ENCODE measurements at places on chromosomes 6 and 20.

DNA sequence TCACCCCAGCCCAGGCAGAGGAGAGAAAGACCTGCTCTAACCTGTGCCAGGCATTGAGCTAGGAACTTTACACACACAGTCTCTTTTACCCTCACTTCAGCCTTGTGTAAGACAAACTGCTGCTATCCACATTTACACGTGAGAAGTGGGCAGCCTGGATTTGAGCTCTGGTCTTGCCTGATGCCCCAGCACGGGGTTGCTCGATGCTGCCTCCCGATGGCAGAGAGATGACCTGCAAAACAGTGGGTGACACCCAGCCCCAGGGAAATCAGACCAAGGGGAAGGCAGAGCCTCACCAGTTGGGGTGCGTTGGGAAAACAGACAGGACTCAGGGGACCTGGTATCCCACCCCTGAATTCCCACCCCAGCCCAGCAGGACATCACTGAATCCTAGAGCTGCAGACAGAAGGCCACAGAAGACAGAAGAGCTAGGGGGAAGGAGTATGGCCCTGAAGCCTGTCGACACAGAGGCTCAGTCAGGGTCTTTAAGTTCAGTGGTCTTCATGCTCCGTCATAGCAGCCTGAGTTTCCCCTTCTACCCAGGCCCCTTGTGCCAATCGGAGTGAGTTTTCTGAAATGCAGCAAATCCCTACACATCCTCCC is 990 bp downstream of the BPI start:
- DNase-seq: no peak

DNA sequence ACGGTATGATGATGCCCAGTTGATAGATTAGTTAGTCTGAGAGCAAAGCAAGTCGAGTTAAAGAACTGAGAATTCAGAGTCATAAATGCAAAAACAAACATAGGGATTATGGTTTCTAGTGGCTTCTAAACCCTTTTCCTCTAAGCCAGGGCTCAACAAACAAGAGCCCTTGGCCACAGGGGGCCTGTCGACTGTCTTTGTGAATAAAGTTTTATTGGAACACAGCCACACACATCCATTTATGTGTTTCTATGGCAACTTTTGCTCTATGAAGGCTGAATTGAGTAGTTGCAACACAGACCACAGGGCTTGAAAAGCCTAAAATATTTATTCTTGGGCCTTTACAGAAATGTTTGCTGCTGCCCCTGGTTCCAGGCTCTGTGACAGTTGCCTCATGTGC is 76.2 kb downstream of the SLC24A3 start:
- no peak for DNase-seq

DNA sequence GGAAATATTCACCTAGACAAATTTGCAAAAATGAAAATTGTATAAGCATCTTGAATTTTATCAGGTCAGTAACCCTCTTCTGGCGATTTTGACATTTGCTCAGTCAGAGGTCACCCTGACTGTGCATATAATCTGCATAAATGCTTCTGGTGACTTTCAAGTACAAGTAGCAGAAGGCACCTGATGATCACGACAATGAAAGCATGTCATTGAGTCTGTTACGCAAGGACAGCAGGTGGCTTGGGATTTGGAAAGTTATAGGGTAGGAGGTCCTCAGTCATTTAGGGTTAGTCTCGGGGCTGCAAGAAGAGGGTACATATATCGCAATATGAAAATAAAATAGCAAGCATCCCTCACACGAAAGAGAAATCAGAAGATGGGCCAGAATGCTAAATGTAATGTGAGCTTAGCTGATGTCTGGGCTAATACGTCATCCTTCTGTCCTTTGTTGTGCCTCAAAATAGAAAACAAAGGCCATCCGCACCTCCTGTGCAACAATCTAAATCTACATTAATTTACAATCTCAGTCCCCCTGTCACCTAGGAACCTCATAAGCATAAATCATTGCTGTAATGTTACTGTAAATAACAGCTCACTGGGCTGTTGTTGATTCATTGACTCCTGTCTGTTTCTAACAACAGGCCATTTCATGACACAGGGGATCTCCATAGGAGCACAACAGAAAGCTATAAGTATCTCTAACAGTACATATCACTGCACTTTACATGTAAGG is 155.2 kb upstream of the RSPO3 start:
- no peak for DNase-seq

DNA sequence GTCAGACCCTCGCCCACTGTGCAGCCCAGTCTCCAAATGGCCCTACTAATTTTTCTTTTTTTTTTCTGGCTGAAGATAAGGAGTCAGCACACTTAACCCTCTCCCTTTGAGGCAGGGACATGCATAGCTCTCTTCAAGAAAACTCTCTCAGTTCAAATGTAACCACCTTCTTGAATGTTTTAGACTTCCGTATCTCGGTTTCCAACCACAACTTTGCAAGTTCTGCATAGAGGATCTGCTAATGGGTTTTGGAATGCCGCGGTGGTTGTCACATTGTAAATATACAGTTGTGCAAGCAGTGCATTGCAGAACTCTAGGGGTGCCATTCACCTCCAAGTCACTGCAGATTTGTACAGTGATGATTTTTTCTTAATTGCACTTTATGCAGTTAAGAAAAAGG is 59.4 kb upstream of the SLC35B3 start:
- DNase-seq: no peak

DNA sequence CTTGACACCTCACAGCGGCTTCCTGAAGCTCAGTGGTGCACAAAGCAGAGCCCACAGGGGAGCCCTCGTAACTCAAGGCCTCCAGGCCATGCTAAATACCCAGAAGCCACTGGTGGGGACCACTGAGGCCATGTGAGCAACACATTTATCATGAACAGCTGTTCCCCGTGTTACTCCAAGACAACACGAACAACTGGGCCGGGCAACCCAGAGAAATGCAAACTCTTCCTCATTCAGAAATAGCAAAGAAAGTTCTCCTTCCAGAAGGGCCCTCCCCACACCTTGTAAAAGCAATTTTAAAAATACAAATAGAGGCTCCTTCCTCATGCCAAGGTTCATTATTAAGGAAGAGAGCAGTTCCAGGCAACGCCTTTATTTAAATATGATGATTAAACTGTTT is 36.3 kb upstream of the SLCO4A1 start:
- no peak for DNase-seq

- DNase-seq: peak; percentile 57
Measured at GRCh38 chr6:43454696-43455530, 435 bp downstream of the DLK2 start.

GRCh38 chr6:53148684-53149083 is at the start of gene GCM1:
GCM1 (minus strand) TSS chr6:53148841; CDS start chr6:53145632, 3,209 bp downstream.
- DNase-seq: no peak

- no peak for DNase-seq
Measured at GRCh38 chr6:129672881-129673631, 36.9 kb downstream of the ARHGAP18 start.

DNA sequence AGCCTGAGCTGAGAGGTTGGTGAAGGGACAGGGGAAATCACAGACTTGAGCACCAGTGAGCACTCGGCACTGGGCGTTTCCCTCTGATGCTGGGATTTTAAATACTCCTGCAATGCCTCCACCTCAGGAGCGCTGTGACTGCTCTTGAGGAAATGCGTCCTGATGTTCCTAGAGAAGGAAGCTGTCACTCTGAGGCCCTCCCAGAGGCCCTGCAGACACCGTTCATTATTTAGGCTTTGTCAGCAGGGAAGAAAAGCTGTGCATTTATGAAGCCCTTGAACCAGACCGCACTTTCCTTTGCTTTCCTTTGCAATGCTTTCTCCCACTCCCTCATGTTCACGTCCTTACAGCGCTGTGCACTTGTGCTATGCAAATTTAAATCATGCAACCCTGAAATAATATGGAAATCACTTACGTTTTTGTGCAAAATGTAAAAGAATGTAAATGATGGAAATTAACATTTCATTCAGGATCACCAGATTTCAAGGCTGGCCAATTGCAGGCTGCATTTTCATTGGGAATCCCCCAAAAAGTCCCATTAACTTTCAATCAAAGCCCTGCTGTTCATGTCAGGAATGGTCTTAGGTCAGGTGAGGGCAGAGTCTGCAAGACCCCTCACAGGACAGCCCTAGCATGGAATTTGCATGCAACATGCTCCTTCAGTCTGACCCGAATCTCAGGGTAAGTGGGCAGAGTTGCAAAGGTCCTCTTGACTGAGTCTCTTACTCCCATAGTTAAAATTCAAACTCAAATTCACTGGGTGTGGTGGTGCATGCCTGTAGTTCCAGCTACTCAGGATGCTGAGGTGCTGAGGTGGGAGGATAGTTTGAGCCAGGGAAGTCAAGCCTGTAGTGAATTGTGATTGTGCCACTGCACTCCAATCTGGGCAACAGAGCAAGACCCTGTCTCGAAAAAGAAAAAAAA is 45.8 kb upstream of the SYNDIG1 start:
- DNase-seq: no peak

DNA sequence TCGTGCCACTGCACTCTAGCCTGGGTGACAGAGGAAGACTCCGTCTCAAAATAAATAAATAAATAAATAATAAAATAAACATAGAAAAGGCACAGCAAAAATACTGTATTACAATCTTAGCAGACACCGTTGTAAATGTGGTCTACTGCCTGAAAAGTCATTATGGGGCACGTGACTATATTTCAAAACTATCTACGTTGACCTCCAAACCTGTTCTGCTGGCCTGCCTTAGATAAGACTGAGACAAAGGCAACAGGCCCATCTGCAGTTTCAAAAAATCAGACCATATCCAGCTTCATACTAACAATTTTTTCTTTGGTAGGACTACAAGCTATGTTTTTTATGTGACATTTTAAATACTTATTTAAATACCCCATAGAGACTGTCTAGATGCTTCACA is 59.1 kb downstream of the AGPAT4 start:
- no peak for DNase-seq

- DNase-seq: no peak
Measured at GRCh38 chr6:43936476-43936875, 166.5 kb downstream of the VEGFA start.

DNA sequence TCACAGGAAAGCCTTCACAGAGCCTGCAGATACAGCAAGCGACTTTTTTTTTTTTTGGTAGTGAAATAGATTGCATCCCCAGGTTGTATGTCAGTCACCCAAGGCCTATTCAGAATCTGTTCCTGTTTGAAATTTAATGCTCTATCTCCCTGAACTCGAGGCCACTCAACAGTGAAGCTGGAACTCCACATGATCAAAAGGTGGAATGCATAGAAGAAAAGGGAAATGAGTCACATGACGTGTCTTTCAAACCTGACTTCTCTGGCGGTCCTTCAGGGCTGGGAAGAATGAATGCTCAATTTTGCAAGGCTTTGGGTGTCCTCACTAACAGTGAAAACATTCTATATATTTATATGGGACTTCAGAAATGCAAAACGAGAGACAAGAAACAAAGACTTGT is 88.4 kb upstream of the B3GAT2 start:
- DNase-seq: no peak

GRCh38 chr20:17664025-17664633 is 17.9 kb downstream of the RRBP1 start:
- DNase-seq: no peak

GRCh38 chr6:28635547-28636158 is 110.0 kb downstream of the GPX5 start:
- no peak for DNase-seq

DNA sequence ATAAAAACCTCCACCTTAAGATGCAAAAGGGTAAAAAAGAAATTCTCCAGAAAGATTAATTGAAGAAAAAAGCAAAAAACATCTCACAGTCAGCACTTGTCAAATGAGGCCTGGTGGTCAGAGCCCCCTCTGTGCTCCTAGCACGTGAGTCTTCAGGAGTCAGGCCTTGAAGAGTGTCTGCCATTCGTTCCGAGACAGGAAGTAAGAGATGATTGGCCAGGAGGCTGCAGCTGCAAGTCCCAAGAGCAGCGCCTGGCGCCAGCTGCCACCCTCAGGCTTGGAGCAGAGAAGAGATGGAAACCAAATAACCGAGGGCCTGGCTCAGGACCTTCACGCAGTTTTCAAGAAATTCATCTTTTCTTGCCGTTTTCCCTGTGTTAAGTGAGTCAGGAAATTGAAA is 65.0 kb downstream of the FAM120B start:
- DNase-seq: peak; percentile 73

DNA sequence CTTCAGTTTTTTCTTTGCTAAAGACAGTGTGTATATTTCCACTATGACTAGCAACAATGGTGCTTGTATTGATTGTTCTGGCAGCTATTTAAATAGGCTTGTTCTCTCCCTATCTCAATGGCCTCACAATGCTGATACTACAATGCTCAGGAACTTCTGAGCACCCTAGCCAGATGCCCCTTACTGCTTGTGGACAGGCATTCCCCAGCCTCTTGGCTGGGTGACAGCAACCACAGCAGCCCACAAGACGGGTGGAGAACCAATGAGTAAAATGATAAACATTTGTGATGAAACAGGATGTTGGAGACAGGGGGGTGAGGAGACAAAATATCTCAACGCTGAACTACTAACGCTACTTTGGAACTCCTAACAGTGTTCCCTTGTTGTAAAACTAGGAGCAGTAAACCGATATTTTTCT is 42.3 kb downstream of the HIVEP2 start:
- no peak for DNase-seq

DNA sequence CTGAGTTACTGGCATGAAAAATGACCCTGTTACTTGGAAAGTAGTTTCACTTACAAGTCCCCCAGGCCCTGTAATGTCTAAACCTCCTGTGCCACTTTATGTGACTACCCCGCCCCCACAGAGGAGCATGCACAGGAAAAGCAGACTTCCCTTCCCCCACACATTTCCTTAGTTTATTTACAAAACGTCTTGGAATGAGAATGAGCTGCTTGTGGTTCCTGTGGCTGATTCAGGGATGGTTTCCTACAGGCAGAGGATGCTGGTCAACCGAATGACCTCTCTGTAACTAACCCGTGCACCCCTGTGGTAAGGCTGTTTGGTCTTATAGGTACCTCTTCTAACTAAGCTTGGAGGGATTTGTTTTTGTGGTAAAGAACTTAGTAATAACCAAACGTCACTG is 28.5 kb downstream of the RSPO3 start:
- DNase-seq: no peak

DNA sequence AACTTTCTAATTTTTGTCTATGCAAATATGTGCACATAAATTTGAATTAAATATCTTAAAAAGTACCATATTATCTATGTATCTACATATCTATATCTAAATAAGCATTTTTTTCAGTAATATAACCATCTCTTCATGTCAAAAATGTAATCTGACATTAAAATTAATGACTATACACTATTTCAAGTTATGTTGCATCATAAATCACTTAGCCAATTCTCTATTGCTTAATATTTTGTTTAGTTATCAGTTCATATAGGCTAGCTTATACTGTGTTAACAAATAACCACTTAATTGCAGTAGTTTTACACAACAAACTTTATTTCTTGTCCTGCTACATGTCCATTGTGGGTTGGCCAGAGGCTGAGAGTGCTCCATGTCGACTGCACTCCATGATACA is 360.8 kb downstream of the EPM2A start:
- no peak for DNase-seq

GRCh38 chr6:69894578-69895347 is 28.4 kb downstream of the COL19A1 start:
- no peak for DNase-seq

GRCh38 chr20:53685070-53685595 is 91.5 kb upstream of the ZNF217 start:
- DNase-seq: no peak

Measured in NCI-H510A (cell line).